Astrocyte (in vitro differentiated cells and primary cell): ENCODE measurements at places on chromosomes 7 and 10. TPM values are rescaled to one million over a fixed set of nuclear protein-coding genes. Genes with fewer than 3 reads are reported as not detected.
A peak's percentile ranks its signal among the peaks of the same experiment; 100 is the strongest.

Gene SEMA3C
- total RNA-seq = 148 and 193 TPM in 2 replicates

Gene HSPA12A
- 7.9 and 11.1 TPM in 2 replicates for total RNA-seq

Gene CCDC186
- total RNA-seq = 28.8 and 30.9 TPM in 2 replicates

GRCh38 chr10:28533571-28534304 lies 820 bp downstream of the WAC start:
- DNase-seq = no peak

GRCh38 chr10:37736120-37736519 lies 121.3 kb downstream of the ZNF248 start:
- DNase-seq = no peak

DNA sequence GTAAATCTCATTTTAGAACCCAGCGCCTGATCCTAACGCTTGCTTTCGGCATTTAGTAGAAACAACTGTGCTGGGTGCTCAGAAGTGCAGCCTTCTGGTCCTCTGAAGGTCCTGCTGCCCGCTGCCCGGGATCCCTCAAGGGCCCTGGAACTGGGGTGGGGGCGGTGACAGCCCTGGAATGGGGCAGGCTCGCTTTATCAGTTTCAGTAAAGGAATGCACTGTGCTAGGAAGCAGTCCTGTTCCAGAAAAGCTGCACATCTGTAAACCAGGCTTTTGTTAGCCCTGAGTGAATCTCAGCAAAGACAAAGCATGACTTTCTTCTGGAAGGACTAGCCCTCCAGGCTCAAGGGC lies 254.6 kb downstream of the TNS3 start:
- DNase-seq = peak; percentile 47
